ENCODE measurements at places on chromosomes 12 and 14.

DNA sequence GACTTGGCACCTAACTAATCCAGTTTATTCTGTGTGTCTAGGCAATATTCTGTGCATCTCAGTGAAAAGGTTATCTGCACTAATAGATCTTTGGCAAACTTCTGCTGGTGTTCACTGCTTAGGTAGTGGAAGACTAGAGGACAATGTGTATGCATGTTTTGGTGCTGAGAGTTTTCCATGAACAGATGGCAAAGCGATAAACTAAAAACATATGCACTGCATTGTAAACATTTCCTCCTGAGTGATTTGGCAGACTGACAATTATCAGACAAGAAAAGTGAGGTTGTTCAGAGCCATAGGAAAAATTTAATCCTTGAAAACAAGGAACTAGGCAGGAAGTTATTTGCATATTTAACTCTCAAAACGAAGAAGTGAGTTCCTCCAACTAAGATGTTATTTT lies 400.4 kb downstream of the ATP23 start:
- DNase-seq = peak; percentile 32

DNA sequence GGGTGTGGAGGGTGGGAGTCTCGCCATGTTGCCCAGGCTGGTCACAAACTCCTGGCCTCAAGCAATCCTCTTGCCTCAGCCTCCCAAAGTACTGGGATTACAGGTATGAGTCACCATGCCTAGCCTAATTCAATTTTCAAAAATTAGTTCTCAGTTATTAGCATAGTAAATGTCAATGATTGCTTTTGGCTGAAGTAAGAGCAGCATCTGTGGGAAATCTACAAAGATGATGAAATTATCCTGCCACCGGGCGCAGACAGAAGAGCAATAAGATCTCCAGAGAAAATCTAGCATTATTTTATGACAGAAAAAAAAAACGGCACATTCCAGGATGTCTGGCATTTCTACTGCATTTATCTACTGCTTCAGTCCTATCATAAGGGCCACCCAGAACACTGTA lies 97.9 kb upstream of the DAAM1 start:
- no peak for DNase-seq

DNA sequence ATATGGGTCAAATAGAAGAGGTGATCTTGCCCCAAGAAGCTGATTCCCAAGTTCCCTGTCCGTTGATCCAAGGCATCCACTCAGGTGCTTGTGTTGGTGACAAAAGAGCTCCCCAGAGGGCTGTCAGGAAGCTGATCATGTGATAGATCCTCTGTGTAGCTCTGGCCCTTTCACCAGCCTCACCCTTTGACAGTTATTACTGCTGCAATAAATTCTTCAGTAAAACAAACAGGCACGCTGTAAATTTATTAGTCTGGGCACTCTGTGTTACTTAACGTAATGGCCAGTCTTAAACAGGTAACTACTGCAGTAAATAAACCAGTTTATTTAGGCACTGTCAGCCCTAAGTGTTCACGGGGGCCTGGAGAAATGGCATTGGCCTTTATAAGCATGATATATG lies 473.9 kb downstream of the BCL11B start:
- peak; percentile 70 for DNase-seq

GRCh38 chr12:91702843-91703425 lies 442.7 kb downstream of the BTG1 start:
- DNase-seq = no peak

- no peak for DNase-seq
Observed at GRCh38 chr14:33569821-33570687, 380.8 kb downstream of the EGLN3 start.

DNA sequence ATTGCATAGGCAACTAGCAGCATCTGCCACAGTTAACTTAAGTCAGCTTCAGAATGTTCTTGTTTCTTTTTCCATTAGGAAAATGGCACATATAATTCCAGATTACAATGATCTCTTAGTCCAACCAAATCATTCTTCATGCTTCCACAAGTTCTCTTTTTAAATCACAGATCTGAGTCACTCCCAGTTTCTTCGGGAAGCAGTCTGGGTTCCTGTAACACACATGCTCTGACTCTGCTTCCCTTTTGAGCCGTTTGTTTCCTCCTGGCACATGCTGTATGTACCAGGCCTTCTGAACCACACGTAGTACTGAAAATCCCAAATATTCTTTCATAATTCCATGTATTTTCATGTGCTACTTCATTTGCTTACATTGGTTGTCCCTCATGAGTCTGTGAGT lies 388.8 kb upstream of the PDE3A start:
- DNase-seq = no peak

DNA sequence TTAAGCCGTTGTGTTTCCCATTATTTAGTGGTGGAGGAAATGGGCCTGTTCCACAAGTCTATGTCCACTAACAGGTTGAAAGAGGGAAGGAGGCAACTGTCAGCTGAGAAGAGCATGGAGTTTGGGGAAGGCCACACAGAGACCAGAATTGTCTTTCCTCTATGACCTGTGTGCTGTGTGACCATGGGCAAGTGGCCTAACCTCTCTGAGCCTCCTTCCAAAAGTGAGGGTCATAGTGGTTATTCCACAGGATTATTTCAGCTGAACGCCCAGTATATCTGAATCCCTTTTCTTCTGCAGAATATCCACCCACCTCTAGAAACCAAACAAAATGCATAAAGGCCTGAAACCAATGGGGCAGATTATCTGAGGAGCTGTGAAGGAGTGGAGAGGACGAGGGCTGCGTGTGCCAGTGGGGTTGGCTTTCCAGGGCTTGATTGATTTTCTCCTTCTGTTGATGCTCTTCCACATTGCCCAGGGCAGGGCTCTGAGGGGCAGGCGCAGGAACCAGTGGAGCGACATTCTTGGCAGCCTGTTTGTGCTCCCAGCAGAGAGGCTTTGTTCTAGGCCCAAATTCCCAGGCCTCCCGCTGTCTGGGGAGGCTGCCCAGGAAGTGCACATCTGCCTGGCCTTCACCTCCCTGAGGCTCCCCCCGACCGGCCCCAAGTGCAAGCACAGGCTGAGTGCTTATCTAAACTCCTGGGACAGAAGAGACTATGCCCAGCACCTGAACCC lies 452.7 kb downstream of the BCL11B start:
- DNase-seq = peak; percentile 71

GRCh38 chr12:10750385-10750727 lies 27.2 kb upstream of the YBX3 start:
- no peak for DNase-seq

- DNase-seq = no peak
Observed at GRCh38 chr14:39229601-39230110, 4.1 kb upstream of the MIA2 start.

GRCh38 chr12:5661811-5662210 lies 229.9 kb downstream of the NTF3 start:
- no peak for DNase-seq

DNA sequence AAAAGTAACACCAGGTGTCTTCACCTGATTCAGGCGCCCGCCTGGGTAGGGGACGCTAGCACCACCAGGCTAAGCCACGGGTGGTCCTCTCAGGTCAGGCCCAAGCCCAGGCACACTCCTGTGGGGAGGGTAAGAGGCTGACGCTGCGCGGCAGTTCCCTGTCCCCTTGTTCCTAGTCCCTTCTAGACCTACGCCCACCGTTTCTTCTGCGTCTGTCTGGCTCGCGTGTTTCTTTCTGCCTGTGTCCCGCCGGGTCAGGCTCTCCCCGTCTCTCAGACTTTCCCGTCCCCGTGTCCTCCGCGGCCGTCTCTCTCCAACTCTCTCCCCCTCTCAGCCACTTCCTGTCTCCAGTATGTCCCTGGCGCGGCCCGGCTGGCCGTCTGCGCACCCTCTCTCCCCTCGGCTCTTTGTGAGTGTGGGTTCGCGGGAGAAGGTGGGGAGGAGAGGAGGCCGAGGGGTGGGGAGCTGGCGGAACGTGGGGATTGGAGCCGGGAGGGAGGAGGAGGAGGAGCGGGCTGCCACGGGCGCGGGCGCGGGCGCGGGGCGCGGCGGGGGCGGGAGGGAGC lies 3.1 kb upstream of the TNS2 start:
- peak; percentile 81 for DNase-seq

DNA sequence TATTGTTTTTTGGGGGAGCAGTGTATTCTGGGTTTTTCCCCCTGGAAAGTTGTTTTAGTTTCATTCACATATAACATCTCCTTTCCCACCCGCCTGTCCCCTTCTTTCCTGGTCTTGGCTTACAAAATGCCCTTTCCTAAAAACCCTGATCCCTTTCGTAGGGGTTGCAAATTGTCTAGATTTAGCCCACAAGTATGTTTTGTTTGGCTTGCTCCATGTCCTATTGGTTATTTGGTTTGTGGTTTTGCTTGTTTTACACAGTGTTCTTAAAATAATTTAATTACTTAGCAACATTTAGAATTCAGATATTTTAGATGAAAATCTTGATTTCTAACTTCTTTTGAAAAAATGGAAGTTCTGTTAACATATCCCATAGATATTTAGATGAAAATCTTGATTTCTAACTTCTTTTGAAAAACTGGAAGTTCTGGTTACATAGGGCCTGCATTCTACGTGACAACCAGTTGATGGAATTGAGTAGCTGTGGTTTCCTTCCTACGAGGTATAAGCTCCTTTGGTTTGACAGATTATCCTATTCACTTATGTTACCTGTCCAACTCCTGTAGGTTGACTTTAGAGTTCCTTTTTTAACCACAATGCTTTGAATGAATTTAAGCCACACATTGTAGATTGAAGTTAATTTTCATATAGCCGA lies 89.2 kb upstream of the TMEM263 start:
- DNase-seq = no peak
